ENCODE measurements at places on chromosomes 2 and 18.
A peak's percentile ranks its signal among the peaks of the same experiment; 100 is the strongest.

DNA sequence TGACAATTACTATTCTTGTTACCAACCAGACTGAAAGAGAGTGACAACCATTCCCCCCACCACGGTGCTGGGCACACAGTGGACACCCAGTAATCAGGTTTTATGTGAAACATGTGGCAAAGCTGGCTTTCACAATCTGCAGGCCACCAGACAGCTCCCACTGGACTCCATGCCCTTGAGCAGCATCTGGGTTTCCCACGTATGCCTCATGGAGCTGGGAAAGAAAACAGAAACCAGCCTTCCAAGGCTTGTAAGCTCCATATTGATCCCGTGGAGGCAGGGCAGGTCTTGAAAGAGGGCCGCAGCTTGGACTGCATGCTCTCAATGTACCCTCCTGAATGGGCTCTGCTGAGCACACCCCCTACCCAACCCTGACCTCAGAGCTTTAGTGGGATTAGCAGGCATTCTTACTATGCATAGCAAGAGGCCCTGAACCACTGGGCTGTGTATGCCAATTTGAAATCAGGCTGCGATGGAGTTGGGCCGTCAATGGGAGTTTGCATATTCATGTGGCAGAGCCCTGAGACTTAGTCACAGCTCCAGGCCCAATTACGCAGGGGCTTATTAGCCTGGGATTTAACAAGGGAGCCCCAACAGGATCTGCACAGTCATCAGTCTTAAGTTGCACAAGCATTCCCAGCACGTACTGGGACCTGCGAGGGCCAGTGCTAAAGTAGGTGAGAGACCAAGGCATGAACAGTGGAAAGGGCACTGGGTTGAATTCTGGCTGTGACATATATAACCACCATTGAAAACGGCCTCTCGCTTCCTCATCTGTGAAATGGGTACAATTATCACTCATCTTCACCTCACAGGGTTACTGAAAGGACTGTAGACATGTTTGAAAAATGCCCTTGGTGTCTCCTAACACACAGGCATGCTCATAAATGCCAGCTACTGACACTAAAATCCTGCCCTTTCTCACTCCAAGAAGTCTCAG lies 10.5 kb downstream of the C1QL2 start:
- no peak for DNase-seq

- no peak for DNase-seq
Observed at GRCh38 chr2:174678395-174678794, 80.8 kb upstream of the WIPF1 start.

DNA sequence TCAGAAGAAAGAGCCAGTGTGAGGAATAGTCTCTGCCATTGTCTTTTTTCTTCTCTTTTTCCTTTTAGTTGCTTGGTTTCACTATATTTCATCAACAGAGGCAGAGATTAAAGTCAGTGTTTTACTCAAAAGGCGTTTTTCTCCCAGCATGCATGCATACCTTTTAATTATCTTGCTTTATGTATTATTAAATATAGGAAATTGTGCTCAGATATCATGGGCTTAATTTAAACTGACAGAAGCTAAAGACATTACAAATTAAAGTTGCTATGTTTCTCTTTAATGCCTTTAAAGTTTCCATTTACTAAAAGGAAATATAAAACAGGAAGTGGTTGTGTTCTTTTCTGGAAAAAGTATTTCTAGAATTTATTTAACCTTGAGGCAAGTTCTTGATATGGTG lies 223.3 kb upstream of the ATP5MC3 start:
- DNase-seq: no peak

GRCh38 chr2:120600335-120600734 lies 135.3 kb upstream of the GLI2 start:
- DNase-seq: no peak

- DNase-seq: no peak
Observed at GRCh38 chr18:55300936-55301531, 287.0 kb downstream of the TCF4 start.

DNA sequence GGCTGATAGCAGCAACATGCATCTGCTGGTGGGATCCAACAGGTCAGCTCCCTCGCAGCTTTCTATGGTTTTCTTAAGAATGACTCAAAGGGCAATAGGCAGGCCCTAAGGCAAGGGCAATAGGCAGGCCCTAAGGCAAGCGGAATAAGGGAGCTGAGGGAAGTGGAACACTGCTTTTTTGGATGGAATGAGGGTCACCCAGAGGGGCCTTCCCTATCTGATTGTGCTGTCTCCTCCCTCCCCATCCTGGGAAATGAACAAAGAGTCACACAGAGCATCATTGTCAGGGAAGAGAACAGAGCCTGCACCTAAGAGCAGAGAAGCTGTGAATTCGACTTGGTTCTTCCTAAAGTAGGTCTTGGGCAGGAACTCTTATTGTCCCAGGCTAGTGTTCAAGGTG lies 43.3 kb upstream of the PTPRM start:
- no peak for DNase-seq

DNA sequence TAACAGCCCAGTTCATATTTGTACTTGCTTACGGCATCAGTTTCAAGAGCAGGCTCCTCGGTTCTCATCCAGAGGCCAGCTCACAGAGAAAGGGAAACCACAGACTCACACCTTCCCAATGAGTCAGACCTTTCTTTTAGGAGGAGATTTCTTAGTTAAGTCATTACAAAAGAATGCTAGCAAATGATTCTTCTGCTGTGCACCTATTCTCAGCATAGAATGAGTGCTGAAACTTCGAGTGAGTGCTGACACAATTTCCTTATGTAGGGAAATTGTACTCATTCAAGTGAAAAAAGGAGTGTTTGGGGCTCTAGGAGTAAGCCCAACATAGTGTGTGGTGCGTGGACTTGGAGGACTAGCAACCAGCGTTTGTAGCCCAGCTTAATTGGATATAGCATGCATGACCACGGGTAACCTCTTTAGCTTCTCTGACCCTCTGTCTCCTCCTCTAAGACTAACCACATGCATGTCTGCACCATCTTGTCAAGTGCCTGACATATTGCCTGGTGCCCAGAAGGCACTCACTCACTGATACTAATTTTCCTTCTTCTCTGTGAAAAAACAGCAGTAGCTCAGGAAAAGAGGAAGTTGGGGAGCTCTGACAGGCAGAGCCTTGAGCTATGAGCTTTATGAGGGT lies 87.0 kb downstream of the ALPK2 start:
- peak; percentile 37 for DNase-seq

DNA sequence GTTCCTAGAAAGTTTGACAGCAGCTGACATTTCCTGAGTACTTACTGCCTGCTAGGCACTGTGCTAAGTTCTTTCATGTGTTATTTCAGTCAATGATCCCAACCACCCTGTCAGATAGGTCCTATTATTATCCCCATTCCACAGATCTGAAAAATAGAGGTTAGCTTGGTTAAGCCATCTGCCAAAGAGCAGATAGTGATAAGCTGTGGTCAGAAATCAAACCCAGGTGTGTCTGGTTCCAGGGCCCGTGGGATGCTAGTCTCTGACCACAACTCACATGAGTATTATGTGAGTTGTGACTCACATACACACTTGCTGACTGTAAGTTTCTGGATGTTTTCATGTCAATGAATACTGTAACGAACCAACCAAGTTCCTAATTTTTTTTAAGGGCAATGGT lies 132.0 kb upstream of the APCDD1 start:
- no peak for DNase-seq

DNA sequence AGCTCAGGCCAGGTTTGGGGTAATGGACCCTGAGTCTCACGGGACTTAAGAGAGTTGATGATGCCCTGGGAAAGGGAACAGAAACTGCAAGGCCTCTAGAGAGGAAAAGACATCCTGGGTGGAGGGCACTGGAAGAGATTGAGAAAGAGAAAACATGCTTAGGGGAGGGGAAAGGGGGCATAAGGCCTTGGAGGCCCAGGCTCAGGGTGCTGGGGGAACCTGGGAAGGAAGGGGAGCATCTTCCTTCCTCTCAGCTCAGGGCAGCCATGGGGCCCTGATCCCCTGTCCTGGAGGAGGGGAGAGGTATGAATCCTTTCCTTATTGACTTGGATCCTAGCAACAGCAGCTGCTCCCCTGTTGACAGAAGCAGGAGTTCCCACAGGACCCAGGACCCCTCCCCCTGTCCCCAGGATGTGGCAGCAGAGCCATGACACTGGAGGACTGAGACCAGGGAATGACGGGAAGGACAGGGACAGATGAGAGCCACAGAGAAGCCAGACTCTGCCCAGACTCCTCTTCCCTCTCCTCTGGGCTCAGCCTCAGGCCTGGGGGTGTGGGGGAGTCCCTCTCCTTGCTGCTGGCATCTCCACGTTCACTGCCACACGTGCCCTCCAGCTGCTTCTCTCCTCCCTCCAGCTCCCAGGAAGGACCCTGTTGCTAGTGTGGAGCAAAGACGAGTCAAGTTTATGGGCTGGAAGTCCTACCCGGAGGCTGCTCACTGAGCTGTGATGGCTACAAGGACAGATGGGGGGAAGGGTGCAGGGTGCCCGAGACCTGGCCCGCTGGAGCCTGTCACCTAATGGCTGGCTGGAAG lies 815 bp downstream of the GPBAR1 start:
- DNase-seq: no peak

DNA sequence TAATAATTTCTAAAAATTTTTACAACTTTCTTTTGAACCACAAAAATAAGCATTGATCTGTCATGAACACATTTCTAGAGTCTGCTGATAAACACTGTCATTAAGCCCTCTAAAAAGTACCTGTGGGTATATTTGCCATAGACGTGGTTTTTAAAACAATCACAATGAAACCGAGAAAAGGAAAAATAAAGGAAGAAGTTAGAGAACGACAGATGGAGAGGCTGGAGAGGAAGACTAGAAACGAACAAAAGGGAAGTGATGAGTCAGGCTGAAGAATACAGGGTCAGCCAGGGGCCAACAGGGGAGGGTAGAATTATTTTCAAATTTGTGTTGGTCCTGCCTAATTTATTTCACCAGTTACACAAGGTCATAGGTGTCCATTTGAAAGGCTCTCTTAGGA lies 62.0 kb downstream of the MYL12B start:
- no peak for DNase-seq

DNA sequence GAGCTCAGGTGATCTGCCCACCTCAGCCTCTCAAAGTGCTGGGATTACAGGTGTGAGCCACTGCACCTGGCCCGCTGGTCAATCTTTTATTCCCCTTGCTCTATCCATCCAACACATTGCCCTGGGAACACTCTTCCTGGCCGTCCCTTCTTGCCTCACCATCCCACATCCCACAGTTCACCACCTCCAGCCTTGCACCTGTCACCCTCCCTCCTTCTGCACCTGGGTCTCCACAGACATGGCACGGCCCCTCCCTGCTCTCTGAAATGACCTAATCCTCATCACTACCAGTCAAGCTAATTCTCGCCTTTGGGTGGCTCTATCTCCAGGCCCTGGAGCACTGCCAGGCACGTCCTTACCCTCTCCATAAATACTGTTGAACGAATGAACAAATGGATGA lies 116.9 kb upstream of the TEX51 start:
- no peak for DNase-seq

- no peak for DNase-seq
Observed at GRCh38 chr2:18467749-18468360, 92.6 kb downstream of the RDH14 start.

GRCh38 chr2:20400306-20400705 lies 46.6 kb upstream of the RHOB start:
- no peak for DNase-seq

GRCh38 chr2:69645031-69645431 lies 1.5 kb upstream of the AAK1 start:
- DNase-seq: no peak

- no peak for DNase-seq
Observed at GRCh38 chr2:235080101-235080500, 128.3 kb downstream of the SH3BP4 start.

GRCh38 chr2:651951-652373 lies 25.2 kb downstream of the TMEM18 start:
- DNase-seq: no peak

DNA sequence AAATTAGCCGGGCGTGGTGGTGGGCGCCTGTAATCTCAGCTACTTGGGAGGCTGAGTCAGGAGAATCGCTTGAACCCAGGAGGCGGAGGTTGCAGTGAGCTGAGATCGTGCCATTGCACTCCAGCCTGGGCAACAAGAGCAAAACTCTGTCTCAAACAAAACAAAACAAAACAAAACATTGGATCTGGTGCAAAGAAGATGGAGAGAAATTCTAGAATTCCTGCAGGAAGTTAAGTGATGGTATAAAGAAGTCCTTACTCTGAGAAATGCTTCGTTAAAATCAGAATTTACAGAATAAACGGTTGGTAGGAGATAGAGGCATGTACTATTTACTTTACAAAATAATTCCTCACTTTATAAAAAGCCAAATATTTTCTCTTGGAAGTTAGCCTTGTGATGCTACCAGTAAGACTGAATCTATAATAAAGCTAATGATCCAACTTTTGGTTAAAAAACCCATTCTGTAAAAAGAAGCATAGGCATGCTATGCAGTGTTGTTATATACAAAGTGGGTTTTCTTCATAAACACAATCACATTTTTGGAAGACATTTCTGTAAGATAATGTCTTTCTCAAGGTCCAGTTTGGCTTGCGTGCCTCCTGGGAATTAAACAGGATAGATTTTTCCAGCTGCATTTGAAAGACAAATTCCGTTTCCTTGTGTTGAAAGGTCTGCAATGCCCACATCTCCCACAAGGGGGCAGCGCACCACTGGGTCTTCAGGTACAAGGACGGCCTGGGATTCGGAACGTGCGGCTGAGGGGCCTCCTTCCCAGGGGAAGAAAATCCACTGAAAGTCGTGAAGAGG lies 35.6 kb upstream of the PNO1 start:
- peak; percentile 73 for DNase-seq

DNA sequence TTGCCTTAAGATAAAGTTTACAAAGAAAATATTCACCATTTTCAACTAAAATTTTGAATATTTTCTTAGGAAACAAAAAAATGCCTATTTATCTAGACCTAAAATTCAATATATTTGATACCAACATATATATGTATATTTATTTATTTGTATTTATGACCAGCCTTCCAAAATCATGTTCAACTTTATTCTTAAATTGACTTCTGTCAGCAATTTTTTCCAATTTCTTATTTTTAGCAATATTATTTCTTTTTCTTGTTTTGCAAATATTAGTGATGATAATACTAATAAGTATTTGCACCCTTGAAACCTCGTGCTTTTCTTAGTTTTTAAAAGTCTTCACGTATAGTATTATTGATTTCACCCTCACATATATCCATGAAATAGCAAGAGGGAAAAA lies 68.2 kb upstream of the PHLPP1 start:
- DNase-seq: no peak

DNA sequence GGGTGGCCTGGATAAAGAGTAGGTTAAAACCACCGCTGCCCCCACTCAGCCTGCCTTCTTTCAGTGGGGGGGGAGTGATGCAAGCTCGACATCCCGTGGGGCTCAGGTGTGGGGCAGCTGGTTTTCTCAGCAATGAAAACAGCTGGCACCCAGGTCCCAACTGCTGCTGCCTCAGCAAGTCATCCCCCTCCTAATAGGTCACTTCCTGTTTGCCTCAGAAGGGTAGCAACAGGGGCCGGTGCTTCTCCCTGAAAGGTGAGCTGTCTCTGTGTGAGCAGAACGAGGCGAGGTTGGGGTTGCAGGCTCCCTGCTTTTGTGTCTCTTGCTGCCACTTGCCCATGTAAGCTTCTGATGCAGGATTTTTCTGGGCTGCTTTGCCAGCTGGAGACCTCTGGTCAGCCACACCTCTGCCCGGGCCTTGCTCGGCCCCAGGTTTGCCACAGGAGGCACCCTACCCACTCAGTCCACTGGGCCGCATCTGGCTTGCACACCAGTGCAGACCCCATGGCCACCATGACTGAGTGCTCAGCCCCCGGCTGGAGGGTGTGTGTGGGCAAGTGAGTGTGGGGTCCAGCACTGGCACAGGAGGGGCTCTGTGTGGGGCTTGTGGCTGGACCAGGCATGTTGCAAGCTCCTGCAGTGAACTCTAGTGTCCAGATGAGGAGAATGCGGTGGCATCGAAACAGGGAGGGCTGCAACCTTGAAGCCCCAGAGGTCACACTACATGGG lies 11.5 kb upstream of the ASB1 start:
- DNase-seq: no peak

All from stimulated activated CD4-positive, alpha-beta T cell treated with anti-CD3 and anti-CD28 coated beads, TNF-alpha, amount 100 ng/mL, for 48 hours (primary cell).